ENCODE measurements at places on chromosomes 11 and 22. TPM values are rescaled to one million over a fixed set of nuclear protein-coding genes. Genes with fewer than 3 reads are reported as not detected.

DNA sequence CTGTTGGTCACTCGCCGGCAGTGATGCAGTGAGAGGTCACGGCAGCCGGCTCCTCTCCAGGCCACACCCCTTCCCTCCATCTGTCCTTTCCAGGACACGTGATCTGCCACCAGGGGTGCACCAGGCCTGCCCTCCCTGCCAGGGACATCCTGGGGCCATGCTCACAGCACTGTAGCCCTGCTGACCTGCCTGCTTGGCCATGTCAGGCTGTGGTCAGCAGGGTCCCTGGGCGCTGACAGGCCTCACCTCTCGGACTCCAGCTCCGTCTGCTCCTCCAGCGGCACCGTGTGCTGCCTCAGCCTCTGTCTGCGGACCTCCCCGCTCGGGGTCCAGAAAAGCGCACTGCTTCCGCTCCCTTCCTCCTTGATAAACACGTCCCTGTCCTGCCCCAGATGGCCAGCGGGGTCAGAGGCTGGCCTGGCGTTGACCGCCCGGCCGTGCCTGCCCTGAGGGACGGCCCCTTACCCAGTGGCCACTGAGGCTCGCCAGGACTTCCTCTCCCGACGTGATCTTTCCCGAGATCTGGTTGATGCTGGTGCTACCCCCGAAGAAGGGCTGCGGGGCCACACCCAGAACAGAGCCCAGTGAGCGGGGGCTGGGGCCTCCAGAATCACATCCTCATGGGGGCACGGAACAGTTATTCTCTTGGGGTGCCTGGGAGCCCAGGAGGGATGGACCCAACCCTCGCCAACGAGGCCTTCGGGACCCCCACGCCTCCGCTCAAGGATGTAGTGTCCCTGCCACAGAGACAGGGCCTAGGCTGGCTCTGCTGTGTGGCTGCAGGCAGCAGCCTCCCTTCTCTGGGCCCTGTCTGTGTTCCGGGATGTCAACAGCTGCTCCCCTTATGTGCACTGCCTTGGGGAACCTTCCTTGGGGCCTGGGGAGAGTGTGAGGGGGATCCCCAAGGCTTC is 36.3 kb upstream of the CARS1 start:
- H3K4me3 ChIP-seq = no peak overlapping the region
- H3K36me3 ChIP-seq = no peaks in the 10 kb centered on the region
- H3K27me3 ChIP-seq = no peaks in the 10 kb centered on the region
- H3K4me1 ChIP-seq = no peaks in the 10 kb centered on the region

DNA sequence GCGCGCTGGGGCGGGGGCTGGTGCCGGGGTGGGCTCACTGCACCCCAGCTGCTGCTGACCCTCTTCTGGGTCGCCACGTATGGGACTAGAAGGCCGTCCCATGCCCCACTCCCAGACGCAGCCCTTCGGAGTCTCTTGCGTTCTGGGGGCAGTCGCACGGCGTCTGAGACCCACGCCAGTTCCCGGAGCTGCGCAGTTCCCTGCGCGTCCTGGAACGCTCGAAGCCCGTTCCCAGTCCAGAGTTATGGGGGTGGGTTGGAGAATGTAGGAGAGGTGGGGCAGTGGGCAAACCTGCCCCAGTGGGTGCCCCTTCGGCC is 375 bp downstream of the LAYN start:
- peaks cover 48% of the 10 kb centered on the region for H3K4me1 ChIP-seq
- H3K27me3 ChIP-seq = peaks cover 22% of the 10 kb centered on the region
- peaks cover 47% of the 10 kb centered on the region for H3K36me3 ChIP-seq
- no peak for DNase-seq

DNA sequence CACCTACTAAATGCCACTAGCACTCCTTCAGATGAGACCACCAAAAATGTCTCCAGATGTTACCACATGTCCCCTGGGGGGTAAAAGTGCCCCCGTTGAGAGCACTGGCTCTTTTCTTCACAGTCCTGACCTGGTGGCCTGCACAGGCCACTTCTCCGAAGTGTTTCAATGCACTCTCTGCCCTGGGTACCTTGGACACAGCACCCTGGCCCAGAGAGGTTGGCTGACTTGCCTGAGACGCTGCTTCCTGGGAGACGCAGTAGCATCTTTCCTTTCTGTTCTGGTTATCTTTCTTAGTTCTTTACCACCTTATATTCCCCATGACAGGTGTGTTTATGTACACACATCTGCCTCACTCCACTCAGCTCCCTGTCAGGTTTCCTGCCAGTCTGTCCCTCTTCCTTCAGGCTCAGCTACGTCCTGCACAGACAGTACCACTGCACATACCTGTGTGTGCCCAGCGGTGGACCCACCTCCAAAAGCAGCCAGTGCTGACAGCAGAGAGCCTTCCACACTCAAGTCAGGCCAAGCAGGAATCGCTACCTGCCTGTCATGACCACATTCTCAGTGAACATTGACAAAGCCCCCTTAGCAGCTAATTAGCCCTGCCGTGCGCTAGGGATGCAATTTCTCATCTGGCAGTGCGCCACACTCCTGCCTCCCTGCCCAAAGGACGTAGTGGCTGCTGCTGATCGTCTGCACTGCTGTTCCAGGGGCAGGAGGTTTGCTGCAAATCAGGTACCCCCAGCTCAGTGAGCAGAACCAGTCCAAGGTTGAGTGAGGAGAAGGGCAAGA is 39.0 kb downstream of the FAM83F start:
- H3K36me3 ChIP-seq = no peaks in the 10 kb centered on the region
- H3K27ac ChIP-seq = no peak overlapping the region
- peaks cover 5% of the 10 kb centered on the region for H3K4me1 ChIP-seq
- no peak for DNase-seq

The MS4A12 gene
- not detected for total RNA-seq

- no peak for DNase-seq
- no peak overlapping the region for H3K4me3 ChIP-seq
- no peaks in the 10 kb centered on the region for H3K36me3 ChIP-seq
- H3K4me1 ChIP-seq = no peaks in the 10 kb centered on the region
Measured at GRCh38 chr11:127182586-127183203, 182.1 kb upstream of the KIRREL3 start.

GRCh38 chr11:111220721-111221120 is 24.8 kb upstream of the POU2AF2 start:
- H3K36me3 ChIP-seq = no peaks in the 10 kb centered on the region
- H3K4me3 ChIP-seq = no peak overlapping the region
- H3K27ac ChIP-seq = no peak overlapping the region
- peaks cover 25% of the 10 kb centered on the region for H3K27me3 ChIP-seq
- H3K4me1 ChIP-seq = peaks cover 8% of the 10 kb centered on the region
- no peak for DNase-seq

The ACR gene
- total RNA-seq = not detected

GRCh38 chr22:45262931-45263462 is 21.8 kb upstream of the UPK3A start:
- no peak for DNase-seq
- no peak overlapping the region for H3K27ac ChIP-seq
- no peak overlapping the region for H3K4me3 ChIP-seq

DNA sequence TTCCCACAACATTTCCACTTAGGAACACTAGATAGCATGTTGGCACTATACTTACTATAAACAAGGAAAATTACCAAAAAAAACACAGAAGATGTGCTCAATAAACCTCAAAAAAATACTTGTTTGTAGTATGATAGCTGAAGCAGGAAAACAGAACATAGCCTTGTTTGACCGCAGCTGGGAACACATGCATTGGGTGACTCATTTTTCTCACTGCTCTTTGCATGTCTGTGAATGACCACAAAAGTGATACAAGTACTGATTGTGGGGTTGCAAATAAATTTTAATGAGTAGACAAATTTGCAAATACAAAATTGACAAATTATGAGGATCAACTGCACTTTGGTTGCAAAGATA is 22.8 kb upstream of the GUCY1A2 start:
- H3K4me3 ChIP-seq = no peak overlapping the region
- no peaks in the 10 kb centered on the region for H3K36me3 ChIP-seq
- no peak for DNase-seq
- H3K27ac ChIP-seq = no peak overlapping the region
- H3K27me3 ChIP-seq = no peaks in the 10 kb centered on the region

GRCh38 chr11:62266558-62266957 is 3.4 kb upstream of the SCGB2A2 start:
- no peak overlapping the region for H3K4me3 ChIP-seq
- H3K4me1 ChIP-seq = peaks cover 23% of the 10 kb centered on the region
- H3K36me3 ChIP-seq = no peaks in the 10 kb centered on the region
- peak; percentile 44 for DNase-seq
- peak overlapping the region; percentile 43 for H3K27ac ChIP-seq
- H3K27me3 ChIP-seq = peaks cover 11% of the 10 kb centered on the region

All from activated CD8-positive, alpha-beta T cell treated with anti-CD3 and anti-CD28 coated beads for 36 hours (primary cell).